ENCODE measurements at places on chromosomes 1 and 21.

- DNase-seq: no peak
Observed at GRCh38 chr1:225814381-225814780, 4.5 kb downstream of the EPHX1 start.

DNA sequence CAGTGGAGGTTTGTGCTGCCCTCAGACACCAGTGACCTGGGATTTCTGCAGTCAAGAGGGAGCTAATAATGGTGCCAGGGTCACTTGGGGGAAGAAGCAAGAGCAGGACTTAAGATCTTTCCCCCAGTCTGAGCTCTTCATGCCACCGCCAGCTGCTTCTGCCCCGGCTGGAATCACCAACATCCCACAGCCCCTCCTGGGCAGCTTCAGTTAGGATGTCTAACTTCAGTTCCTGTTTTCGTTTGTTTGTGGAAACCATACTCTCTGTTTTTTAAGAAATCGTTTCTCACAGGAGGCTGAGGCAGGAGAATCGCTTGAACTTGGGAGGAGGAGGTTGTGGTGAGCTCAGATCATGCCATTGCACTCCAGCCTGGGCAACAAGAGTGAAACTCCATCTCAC, 25.6 kb upstream of the PRDM2 start:
- DNase-seq: no peak

DNA sequence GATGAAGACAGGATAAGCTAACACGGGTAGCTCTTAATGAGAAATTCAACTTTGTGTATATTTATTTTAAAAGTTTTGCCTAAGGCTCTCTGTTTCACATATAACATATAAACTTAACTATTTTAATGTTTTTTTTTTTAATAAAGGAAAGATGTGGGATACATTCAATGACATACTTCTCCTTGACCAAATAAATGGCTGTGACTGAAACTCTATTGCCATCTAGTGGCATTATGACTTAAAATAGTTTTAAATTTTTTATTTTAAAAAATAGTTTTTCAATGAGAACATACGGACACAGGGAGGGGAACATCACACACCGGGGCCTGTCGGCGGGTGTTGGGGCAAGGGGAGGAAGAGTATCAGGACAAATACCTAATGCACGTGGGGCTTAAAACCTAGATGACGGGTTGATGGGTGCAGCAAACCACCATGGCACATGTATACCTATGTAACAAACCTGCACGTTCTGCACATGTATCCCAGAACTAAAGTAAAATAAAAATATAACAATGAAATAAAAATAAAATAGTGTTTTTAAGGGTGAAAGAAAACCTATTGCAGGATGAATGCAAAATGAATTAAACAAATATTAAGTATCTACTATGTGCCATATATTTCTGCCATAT, 83.4 kb downstream of the LYST start:
- DNase-seq: no peak

DNA sequence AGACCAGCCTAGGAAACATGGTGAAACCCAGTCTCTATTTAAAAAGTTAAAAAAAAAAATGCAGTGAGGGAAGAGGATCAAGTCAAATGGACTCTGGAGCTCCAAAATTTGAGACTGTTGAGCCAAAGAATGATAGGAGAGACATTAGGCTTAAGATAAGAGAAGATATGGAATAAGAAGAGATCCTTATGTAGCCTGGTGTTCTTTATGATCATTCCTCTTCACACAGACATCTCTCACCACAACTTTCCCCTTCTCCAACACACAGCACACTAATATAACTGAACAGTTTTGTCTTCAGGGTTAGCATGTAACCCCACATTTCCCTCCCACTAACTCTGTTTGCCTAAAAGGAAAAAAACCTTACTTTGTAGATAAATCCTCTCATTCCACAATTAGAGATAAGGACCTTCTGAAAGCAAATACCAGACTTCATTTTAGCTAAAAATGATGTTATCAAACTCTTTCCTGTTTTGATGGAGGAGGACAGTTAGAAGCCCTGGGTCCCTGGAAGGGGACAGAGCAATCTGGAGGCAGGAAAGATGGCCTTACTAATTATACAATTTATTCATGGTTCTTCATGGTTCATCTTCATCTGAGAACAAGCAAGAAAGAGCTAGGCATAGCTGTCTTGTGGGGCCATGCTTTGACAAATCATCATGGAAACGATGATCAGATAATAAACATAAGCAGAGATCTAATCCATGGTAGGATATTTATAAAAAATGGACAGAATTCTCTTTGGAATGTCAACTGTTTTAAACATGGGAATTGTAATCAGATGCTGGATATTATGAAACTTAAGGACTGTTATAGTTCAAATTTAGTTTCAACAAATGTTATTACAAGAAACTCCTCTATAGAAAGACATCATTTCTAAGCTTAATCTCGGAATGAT, 96.7 kb upstream of the S1PR1 start:
- DNase-seq: no peak

DNA sequence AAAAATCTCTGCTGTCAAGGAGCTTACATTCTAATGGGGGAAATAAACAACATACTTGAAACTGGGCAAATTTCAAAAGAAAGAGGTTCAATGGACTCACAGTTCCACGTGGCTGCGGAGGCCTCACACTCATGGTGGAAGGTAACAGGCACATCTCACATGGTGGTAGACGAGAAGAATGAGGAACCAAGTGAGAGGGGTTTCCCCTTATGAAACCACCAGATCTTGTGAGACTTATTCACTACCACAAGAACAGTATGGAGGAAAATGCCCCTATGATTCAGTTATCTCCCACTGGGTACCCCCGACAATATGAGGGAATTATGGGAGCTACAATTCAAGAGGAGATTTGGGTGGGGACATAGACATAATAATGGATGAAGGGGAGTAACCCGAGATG, 226.4 kb downstream of the ZP4 start:
- no peak for DNase-seq

DNA sequence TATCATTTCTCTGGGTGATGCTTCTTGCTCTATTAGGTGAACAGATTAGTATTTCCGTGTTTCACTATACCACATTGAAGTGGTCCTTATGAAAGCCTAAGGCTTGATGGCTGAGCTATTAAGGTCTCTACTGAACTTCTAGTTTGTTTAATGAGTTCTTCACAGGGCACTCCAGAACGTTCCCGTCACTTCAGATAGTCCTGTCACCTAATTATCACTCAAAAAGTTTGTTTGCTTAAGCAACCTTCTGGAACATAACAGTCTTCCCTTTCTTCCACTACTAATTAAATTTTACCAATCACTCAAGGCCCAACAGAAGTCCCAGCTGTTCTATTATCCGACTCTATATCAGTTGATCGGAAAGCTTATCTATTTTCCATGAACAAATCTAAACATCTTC, 104.6 kb upstream of the ZC3H11B start:
- no peak for DNase-seq

DNA sequence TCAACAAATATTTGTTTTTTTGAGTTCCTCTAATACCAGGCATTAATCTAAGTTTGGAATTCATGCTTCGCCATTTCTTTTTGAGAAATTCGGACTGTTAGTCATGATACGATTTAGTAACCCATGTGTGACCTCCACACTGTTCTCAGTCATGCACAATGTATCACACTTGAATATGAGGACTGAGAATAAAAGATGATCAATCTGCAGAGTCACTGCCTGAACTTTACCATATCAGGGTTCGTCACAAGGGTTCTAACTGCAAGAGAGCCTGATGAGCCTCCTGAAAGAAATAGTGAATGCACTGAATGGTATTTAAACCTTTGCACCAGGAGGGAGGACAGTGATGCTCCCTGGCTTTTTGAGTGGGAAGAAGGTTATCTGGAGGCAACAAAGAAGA, 10.9 kb upstream of the FASLG start:
- no peak for DNase-seq

GRCh38 chr1:152392909-152393308, 21.2 kb downstream of the CRNN start:
- no peak for DNase-seq

DNA sequence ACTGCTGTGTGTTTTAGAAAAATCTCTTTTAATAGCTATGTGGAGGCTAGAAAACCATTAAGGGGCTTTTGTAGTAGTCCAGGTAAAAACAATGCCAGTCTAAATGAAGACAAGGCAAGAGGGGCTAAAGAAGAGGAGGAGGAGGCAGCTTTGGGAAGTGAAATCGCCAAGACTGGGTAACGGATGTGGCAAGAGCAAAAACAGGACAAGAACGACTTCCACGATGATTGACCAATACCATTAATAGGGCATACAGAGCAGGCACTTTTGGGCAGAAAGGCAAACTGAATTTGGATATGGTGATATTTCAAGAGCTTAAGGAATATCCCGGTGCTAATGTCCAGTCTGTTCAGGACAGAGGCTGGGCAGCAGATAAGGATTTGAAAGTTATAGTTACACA, 22.0 kb downstream of the COA6 start:
- DNase-seq: no peak

- no peak for DNase-seq
Observed at GRCh38 chr1:178513278-178513983, 522 bp downstream of the TEX35 start.

GRCh38 chr1:57959531-57960241, 535.8 kb upstream of the DAB1 start:
- no peak for DNase-seq

GRCh38 chr1:18861590-18861989, 2.1 kb upstream of the TAS1R2 start:
- DNase-seq: no peak

DNA sequence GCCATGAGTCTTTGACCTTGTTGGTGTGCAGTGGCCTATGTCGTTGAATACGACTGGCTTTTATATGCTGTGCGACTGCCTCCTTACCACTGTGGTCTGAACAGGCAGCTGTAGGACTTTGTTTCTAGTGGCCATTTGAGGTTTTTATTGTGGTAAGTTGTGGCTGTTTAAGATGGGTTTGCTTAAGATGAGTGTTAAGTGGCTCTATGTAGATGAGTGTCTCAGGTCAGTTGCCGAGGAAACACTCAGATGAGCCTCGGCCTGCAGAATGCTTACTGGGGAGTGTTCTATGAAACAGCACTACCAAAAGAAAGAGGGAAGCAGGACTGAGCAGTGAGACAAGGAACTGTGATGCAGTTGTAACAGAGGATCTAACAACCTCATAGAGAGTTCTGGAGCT, 14.9 kb upstream of the CD1C start:
- DNase-seq: no peak

- DNase-seq: no peak
Observed at GRCh38 chr1:173424143-173424542, 53.0 kb upstream of the PRDX6 start.

DNA sequence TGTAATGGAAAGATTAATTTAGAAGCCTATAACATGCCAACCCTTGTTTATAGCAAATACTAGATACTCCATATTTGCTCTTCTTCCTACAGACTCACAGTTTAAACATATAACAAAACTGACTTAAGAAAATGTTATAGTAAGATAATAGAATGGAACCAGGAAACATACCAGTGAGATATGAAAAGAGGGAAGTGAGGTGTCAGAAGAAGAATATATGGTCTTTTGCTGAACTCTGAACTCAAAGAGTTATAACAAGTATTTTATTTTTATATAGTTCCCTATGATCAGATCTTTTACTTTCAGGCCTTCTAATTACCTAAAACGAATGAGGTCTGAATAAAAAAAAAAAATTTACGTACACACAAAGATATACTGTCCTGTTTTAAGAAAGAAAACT, 20.9 kb downstream of the TMED5 start:
- no peak for DNase-seq

GRCh38 chr1:60990714-60991090, 91.7 kb upstream of the NFIA start:
- no peak for DNase-seq

DNA sequence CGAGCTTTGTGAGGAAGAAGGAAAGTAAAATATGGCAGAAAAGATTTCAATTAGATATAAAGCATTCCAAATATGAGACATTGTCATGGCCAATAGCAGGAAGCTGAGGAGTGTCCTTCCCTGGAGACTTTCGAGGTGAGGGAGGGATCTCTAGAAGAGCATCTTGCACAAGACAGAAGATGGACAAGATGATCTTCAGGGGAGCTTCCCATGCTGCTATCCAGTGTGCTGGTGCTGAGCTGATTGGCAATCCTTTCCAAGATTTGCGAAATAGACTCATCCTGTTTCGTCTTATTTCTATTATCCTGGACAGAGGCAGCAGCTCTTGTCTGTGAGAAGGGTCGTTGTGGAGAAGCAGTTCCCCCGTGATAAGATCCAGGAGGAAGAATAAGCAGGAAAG, 342.0 kb upstream of the CAMK1G start:
- DNase-seq: no peak

DNA sequence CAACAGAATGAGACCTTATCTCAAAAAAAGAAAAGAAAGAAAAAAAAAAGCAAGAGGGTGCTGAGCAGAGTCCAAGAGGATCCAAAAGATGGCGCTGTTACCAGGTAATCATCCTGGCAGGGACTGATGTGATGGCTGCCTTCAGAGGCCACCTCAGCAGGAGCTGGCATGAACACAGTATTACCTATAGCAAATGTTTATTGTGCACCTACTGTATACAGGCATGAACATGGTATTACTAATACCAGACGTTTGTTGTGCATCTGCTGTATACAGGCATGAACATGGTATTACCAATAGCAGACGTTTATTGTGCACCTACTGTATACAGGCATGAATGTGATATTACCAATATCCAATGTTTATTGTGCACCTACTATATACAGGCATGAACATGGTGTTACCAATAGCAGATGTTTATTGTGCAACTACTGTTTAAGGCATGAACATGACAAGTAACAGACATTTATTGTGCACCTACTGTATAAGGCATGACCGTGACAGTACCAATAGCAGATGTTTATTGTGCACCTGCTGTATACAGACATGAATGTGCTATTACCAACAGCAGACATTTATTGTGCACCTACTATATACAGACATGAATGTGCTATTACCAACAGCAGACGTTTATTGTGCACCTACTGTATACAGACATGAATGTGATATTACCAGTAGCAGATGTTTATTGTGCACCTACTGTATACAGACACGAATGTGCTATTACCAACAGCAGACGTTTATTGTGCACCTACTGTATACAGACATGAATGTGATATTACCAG, 115.1 kb upstream of the TMEM51 start:
- no peak for DNase-seq

GRCh38 chr1:24317956-24318614, 1.1 kb upstream of the GRHL3 start:
- peak; percentile 64 for DNase-seq

- DNase-seq: no peak
Observed at GRCh38 chr1:207818971-207819451, 67.2 kb downstream of the CD46 start.
